HuH-7.5 (cell line): ENCODE measurements at places on chromosomes 11 and 22.

DNA sequence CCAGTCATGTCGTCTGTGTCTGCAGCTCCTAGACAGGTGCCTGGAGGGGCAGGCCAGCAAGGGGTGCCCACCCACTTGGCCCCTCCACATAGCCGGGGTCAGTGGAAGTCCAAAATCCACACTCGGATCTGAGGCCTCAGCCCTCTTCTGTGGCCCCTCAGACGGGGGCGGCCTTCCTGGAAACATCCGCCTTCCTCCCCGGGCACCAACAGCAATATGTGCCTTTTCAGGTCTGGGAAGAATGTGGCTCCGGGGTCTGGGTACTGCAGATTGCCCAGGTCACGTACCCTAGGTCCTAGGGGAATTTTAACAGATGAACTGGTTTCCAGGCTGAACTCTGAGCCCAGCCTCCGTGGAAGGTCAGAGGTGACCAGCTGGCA is 208.6 kb downstream of the CTTN start:
- DNase-seq, result no peak

DNA sequence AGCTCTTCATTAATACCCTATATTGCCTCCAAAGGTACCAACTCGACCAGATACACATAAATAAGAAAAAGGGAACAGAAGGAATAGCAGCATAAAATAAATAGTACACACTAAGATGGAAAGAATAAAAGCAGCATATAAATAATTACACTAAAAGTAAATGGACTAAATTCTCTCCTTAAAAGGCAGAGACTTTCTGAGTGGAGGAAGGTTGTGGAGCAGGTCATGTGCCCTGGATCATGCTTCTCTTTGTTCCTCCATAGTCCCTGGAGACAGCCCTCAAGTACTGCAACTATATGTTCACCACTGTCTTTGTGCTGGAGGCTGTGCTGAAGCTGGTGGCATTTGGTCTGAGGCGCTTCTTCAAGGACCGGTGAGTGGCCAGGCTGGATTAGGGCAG is 101.4 kb downstream of the CACNA1I start:
- DNase-seq, result no peak

- no peak for DNase-seq
These were observed 3.8 kb downstream of the SERPING1 start for GRCh38 chr11:57601297-57601696.

- peak; percentile 76 for DNase-seq
These were observed 77.7 kb downstream of the MORC2 start for GRCh38 chr22:30890686-30891442.

DNA sequence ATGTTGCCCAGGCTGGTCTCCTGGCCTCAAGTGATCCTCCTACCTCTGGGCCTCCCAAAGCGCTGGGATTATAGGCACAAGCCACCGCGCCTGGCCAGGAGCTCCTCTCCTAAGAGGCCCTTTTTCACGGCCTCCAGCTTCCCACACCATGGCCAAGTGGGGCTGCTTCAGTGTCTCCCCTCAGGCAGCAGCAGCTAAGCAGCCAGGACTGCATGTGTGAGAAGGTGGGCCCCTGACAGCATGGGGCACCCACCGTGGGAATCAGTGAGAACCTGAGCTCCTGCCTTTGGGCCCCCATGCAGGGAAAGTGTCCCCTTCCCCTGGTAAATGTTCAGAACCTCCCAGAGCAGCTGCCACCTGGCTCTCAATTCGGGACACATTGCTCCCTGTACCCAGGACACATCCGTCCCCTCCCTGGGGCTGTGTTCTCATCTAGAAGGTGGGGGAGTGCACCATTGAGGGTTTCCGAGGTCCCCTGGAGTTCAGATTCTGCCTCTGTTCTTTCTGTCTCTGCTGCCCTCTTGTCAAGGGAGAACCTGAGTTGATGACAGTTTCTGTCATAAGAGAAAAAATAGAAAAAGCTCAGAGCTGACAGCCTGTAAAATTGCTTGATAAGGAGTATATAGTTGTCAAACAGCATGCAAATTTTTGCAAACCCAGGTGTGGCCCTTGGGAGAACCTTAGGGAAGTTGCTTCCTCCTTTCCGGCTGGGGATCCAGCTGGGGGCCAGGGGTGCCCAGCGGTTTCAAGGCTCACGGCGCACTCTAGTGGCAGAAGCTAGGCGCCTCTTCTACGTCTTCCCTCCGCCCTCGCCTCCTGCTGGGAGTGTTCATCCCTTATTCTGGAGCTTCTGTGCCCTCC is 29.7 kb downstream of the FAM83F start:
- peak; percentile 87 for DNase-seq

DNA sequence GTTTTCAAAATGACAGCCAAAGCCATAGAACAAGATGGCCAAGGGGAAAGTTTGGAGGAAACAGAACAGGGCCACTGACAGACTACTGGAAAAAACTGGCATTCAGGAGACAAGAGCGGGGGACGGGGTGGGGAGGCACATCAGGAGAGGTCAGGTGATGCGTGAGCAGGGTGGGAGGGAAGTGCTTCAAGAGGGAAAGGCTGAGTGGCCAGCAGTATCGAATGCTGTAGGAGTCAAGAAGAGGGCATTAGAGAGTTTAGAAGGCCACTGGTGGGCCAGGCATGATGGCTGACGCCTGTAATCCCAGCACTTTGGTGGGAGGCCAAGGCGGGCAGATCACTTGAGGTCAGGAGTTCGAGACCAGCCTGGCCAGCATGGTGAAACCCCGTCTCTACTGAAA is 8.2 kb downstream of the GTPBP1 start:
- DNase-seq, result no peak

DNA sequence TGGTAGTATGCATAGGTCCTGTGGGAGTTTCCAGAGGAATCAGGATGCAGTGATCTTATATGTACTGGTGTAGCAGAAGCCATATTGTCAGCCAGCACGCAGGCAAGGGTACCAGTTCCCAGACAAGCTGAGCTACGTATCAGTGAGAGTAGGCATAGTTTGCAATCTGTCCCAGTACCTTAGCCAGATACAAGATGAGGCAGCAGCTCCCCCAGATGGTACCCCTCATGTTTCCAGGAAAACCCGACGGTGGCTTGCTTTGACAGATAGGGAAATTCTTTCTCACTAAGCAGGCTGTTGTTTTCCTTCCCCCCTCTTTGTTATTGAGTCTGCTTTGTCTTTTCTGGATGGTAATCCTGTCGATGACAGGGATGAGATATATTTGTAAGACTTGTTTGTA is 109.7 kb upstream of the RRM1 start:
- no peak for DNase-seq

DNA sequence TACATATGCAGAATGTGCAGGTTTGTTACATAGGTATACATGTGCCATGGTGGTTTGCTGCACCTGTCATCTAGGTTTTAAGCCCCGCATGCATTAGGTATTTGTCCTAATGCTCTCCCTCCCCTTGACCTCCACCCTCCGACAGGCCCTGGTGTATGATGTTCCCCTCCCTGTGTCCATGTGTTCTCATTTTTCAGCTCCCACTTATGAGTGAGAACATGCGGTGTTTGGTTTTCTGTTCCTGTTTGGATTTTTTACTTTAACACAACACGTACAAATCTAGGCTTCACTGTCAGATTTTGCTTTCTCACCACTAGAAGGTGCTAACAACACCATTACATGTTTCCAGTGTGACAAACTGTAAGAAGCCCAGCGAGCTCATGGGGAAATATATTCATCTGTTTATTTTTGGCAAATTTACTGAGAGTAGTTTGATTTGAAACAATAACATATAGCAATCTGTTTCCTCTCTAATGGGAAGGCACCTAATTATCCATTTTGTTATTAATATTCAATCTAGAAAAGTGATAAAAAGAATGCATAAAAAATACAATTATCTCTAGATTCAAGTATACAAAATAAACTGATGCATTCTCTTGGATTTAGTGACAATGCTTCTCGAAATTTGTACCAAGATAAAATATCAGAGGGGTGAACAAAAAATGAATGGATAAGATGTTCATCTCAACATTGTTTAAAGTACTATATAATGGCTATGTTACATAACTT is 23.2 kb upstream of the BIRC3 start:
- DNase-seq, result no peak

DNA sequence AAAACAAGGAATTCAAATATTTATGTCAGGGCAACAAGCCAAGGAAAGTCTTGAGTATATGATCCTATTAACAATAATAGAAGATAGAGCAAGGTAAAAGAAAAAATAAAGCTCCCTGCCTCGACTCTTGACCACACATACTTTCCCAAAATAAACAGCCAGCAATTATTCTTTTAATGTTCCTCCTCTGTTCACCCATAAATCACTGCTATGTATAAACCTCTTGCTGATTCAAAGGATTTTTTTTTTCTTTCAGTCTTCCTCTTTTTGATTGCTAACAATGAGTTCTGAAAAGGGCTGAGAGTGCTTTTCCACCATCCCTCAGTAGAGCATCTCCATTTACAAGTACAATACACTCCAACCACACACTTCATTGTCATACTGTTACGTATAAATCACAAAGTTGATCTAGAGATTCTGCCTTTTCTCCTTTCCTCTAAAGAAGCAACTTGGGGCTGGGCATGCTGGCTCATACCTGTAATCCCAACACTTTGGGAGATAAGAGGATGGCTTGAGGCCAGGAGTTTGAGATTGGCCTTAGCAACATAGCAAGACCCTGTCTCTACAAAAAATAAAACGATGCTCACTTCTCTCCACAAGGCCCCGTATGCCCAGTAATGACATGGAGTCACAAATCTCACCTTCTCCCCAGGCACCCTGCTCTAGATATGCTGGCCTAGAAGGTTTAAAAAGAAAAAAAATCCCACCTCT is 24.0 kb downstream of the RAB30 start:
- no peak for DNase-seq

GRCh38 chr11:10181811-10182210 is 112.2 kb downstream of the SBF2 start:
- no peak for DNase-seq

DNA sequence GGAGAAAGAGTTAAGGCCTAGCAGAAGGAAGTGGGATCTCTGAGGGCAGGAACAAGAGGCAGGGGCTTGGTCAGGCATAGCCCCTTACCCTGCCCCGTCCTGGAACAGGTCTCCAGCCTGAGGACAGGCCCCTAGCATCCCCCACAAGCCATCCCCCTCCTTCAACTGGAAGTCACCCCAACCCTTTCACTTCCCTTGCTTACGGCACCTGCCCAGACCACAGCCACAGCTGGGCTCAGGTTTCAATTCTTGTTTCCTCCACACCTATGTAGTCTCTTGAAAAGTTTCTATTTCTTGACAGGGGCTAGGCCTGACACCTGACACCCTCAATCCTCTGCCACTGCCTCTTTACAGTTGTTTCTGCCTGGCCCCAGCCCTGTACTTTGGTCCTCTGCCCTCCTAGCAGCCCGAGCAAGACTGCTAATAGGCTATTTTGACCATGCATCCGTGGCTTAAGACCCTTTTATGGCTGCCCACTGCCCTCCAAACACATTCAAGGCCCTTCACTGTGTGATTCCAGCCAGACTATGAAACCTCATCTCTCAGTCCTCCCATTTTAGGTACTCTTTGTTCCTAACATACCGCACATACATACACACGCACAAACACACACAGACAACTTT is 10.9 kb upstream of the FCHSD2 start:
- DNase-seq, result no peak

GRCh38 chr11:67262731-67263675 is 3.3 kb upstream of the GRK2 start:
- DNase-seq, result peak; percentile 100
